CD4-positive, alpha-beta T cell treated with Interleukin-10 for 1 hour (primary cell): ENCODE measurements at places on chromosomes 13 and 19.

DNA sequence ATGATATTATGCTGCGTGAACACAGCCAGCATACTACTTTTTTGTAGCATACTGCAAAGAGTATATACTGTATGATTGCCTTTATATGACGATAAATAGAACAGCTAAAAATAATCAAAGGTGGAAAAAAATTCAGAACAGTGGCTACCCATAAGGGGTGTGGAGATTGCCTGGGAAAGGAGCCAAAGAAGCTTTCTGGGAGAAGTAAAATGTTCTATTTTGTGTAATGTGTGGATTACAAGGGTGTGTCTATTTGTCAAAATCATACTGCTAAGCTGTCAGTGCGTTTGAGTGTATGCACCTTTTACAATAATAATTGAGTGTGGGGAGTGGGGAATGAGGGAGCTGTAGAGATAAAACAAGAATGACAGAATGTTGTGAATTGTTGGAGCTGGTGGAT is 45.2 kb upstream of the MTIF3 start:
- no peak for DNase-seq

- no peak for DNase-seq
These were observed 10.1 kb downstream of the SSC5D start for GRCh38 chr19:55498246-55498840.

GRCh38 chr19:36392916-36393673 is 14.1 kb upstream of the ZFP14 start:
- DNase-seq: no peak

- no peak for DNase-seq
These were observed 124.5 kb downstream of the ITGBL1 start for GRCh38 chr13:101576977-101577376.

DNA sequence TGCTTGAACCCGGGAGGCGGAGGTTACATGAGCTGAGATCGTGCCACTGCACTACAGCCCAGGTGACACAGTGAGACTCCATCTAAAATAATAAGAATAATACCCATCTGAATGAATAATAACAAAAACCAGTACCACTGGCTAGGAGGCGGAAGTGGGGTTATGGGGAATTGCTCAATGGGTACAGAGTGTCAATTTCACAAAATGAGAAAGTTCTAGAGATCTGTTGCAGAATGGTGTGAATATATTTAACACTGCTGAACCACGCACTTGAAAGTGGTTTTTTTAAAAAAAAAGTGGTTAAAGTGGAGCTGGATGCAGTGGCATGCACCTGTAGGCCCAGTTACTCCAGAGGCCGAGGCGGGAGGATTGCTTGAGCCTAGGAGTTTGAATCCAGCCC is 18.5 kb downstream of the KLF2 start:
- DNase-seq: peak; percentile 47

DNA sequence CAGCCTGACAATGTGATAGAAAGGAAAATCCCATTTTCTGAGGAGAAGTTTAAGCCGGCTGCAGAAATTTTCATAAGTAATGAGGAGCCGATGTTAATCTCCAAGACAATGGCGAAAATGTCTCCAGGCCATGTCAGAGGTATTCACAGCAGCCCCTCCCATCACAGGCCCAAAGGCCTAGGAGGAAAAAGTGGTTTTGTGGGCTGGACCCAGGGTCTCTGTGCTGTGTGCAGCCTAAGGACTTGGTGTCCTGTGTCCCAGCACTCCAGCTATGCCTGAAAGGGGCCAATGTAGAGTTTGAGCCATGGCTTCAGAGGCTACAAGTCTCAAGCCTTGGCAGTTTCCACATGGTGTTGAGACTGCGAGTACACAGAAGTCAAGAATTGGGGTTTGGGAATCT is 32.9 kb upstream of the GPC6 start:
- no peak for DNase-seq

- no peak for DNase-seq
These were observed 190.1 kb downstream of the KLF5 start for GRCh38 chr13:73248711-73249580.

- DNase-seq: no peak
These were observed 28.7 kb upstream of the EPHX3 start for GRCh38 chr19:15260939-15261338.

GRCh38 chr13:50359041-50359367 is 343.8 kb downstream of the KCNRG start:
- DNase-seq: no peak

DNA sequence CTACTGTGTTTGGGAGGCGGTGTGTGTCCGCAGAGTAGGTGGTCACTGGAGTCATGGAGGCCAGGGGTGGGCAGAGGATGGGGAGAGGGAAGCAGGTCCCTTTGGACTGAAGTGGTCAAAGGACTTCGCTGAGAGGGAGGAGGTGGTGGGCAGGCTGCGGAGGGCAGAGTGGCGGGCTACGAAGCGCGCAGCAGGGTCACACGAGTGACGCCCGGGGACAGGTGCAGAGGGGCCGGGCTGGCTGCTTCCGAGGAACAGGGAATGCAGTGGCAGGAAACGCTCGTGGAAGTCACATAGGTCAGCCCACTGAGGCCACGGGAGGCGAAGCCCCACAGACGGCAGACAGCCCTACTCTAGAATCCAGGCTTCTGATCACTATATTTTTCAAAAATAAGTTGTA is 111.5 kb downstream of the URI1 start:
- no peak for DNase-seq

DNA sequence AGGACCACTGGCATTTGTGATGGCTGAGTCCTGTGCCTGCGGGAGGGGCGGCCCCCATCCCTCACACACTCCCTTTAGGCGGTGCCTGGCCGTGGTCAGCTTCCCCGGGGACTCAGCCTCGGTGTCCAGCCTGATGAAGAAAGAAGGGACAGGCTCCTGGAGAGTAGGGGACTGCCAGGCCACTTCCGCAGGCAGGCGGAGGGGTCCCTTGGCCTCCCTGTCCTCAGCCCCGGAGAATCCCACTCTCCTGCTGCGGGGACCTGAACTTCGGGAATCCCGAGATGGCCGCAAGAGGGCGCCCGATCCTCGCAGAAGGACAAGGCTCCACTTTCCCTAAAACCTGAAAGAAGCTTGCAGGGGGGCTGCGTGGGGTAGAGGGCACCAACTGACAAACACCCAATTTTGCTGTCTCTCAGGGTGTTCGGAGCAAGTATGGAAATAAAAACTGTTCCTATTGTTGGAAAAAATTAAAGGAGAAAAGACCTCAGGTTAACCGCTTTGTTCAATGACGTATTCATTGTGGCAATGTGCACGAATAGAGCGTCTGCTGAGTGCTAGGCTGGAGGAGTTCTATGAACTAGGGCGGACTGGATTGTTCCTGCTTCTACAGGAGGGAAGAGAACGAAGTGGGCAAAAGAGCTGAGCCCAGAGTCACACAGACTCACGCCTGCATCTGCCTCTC is 297.3 kb downstream of the ZNF536 start:
- peak; percentile 30 for DNase-seq

GRCh38 chr13:35278917-35279316 is 197.6 kb downstream of the MAB21L1 start:
- no peak for DNase-seq

GRCh38 chr13:41660411-41660810 is 203.1 kb downstream of the RGCC start:
- DNase-seq: no peak

- no peak for DNase-seq
These were observed 171.0 kb downstream of the GPC6 start for GRCh38 chr13:93397619-93398018.

GRCh38 chr19:5803752-5804515 is 933 bp upstream of the NRTN start:
- DNase-seq: peak; percentile 93

DNA sequence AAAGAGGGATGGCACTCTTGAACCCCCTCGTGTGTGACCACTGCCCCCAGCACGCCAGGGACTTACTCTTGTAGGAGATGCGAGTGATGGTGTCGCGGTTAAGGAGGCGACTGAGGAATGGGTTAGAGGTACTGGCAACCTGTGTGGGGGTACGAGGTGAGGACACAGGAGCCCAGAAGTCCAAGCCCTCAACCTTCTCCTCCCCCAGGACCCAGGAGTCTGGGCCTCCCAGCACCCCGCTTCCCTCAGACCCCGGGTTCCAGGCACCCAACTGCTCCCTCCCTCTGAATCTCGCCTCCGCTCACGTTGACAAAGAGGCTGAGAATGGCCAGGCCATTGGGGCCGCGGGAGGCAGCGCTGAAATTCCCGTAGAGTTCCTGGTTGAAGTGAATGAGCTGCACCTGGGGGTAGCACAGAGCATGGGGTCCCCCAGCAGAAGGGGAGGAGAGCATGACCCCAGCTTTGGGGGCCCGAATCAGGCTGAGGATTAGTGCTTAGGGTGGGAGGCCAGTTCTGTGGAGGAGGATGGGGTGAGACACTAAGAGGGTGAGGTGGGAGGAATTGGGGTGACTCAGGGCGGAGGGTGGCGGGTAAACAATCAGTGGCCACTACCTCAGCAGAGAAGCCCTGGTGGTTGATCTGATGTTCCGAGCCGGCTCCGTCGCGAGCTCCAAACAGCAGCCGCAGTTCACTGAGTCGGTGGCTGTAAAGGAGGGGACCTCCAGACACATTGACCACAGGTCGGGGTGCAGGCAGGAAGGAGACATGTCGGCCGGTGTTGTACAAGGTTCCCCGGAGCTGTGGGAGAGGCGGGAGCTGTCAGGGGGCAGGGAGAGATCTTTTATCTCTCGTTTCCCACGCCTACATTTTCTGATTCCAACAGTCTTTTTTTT is 2.5 kb upstream of the DBP start:
- DNase-seq: peak; percentile 48

GRCh38 chr13:114063545-114064449 is 68.6 kb downstream of the RASA3 start:
- no peak for DNase-seq

GRCh38 chr19:45160870-45161737 is at the start of gene NKPD1:
TSS of gene NKPD1 (minus strand) at chr19:45160982. CDS start at chr19:45160150, 832 bp downstream.
- DNase-seq: no peak

DNA sequence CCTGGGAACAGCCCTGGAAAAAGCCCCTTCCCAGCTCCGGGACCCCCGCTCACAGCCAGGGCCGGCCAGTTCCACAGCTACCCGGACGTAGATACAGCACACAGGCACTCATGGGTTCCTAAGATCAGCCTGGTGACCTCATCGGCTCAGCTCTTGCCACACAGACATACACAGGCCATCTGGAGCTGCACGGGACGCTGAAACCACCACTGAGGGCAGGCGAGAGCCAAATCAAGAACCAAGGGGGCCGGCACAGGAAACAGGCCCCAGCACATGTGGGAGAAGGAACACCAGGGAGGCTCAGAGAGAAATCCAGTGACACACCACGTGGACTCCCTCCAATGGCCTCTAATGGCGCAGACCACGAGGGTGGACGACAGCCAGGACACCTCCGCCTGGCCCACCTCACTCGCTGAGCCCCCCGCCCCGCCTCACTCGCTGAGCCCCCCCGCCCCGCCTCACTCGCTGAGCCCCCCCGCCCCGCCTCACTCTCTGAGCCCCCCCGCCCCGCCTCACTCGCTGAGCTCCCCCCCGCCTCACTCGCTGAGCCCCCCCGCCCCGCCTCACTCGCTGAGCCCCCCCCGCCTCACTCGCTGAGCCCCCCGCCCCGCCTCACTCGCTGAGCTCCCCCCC is 69.7 kb upstream of the C13orf46 start:
- DNase-seq: no peak

DNA sequence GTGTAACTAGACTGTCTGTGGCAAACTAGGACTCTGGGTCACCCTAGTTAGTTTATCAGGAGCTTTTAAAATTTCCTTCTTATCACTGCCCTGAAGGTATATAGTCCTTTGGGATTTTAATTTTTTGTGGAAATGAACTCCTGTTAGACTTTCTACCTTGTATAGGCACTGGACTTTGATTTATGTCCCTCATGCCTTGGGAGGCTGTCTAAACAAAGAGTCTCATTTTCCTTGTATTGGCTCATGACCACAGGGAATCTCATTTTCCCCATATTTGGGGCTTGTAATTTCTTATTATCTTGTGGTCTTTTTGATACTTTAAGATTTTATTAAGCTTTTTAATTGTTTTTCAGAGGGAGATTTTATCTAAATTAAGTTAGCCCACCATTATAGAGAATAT is 21.4 kb downstream of the KCTD4 start:
- DNase-seq: no peak
